ENCODE measurements at places on chromosomes 4 and X.

GRCh38 chr4:1248245-1249147 lies at the start of gene CTBP1:
Gene CTBP1, minus strand, starts transcription at chr4:1249130. Its CDS starts 7,799 bp downstream, at chr4:1241331.
- DNase-seq: peak; percentile 100

DNA sequence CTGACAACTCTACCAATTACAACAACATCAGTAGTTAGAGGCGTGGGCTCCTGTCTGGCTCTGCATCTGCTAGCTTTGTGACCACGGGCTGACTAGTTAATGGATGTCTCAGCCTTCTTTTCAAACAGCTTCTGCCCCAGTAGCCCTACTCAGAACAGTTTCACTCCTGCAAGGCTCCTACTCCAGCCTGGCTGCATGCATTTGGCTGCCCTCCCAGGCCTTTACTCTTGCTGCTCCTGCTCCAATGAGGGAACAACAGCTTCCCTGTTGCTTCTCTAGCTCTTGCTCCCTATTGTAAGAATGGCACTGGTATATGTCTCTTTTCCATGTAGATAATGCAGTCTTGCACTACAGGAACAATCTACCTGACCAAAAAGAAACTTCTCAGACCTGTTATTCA lies 93.3 kb downstream of the TTC29 start:
- DNase-seq: no peak

GRCh38 chr4:140098455-140099160 lies 55.4 kb downstream of the MAML3 start:
- DNase-seq: peak; percentile 32

DNA sequence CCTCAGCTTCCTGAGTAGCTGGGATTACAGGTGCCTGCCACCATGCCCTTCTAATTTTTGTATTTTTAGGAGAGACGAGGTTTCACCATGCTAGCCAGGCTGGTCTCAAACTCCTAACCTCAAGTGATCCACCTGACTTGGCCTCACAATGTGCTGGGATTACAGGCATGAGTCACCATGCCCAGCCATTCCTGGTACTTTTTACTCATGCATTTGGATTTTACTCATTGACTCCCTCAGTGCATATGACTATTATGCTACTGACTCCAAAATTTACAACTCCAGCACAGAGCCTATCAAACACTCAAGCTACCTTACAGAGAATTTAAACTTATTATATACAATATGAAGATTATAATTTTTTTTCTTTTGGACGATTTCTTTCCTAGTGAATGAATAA lies 199.9 kb downstream of the CXXC4 start:
- DNase-seq: no peak

GRCh38 chrX:13491061-13491460 lies 78.3 kb upstream of the EGFL6 start:
- no peak for DNase-seq

DNA sequence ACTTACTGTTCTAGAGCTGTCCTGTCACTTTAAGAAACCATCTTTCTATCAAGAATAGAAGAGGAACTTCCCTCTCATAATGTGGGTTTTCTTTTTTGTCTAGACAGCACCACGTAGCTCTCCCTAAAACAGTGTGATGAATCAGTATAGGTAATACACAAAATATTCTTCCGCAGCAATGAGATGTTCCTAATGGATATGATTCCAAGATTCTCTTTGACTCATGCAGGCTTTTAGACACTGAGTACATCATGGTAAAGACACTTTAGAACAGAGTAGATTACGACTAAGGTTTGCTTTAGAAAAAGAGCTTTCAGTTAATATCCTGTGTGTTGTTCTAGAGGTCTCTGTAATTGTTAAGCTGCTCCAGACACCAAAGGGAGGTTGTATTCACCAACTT lies 69.8 kb downstream of the PTTG2 start:
- no peak for DNase-seq

- no peak for DNase-seq
Measured at GRCh38 chr4:109278594-109279031, 23.8 kb downstream of the COL25A1 start.

- DNase-seq: peak; percentile 41
Measured at GRCh38 chr4:158051401-158052235, 121.2 kb downstream of the GASK1B start.

DNA sequence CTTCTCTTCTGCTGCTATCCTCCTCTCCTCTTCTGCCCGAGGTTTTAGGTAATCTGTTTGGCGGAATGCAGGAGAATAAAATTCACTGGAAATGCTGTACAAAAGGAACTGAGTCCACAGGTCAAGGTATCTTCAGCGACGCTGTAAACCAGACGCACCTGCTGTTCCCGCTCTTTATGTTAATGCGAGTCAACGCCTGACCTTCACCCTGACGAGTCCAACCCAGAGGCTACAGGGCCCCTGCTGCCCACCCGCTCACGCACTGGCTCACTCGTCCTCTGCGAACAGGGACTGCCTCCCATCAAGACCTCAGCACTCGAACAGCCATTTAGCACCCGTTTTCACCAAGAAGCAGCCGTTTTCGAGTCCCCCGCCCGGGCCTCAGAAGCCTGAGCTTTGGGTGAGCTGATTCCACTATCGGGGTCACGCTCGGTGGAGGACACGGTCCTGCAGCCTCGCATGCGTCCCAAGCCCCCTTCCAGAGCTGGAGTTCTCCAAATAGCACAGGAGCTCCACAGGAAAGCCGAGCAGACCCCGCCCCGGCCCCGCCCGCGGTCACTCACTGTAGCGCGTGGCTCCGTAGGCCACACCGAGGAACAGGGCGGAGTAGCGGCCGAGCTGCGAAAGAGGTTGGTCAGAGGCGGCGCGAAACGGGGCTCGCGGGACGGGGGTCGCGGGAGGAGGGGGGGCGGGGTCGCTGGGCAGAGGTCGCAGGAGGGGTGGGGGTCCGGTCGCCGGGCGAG lies 556 bp downstream of the ATP5ME start:
- DNase-seq: peak; percentile 73

DNA sequence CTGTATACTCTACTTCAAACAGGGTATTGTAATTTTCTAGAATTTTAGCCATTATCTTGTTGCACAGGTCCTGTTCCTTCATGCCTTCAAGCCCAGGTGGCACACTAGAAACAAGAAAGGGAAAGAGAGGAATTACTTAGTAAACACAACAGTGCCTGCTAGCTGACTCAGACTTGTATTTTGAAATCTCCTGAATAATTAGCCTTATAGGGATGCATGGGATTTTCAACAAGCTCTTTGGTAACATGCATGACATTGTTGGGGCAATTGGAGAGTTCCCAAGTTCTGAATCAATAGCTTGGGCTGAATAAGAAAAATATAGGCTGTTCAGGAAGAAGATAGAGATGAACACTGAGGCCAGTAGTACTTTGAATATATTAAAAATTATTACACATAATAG lies 118.8 kb downstream of the FAM13A start:
- DNase-seq: peak; percentile 68

DNA sequence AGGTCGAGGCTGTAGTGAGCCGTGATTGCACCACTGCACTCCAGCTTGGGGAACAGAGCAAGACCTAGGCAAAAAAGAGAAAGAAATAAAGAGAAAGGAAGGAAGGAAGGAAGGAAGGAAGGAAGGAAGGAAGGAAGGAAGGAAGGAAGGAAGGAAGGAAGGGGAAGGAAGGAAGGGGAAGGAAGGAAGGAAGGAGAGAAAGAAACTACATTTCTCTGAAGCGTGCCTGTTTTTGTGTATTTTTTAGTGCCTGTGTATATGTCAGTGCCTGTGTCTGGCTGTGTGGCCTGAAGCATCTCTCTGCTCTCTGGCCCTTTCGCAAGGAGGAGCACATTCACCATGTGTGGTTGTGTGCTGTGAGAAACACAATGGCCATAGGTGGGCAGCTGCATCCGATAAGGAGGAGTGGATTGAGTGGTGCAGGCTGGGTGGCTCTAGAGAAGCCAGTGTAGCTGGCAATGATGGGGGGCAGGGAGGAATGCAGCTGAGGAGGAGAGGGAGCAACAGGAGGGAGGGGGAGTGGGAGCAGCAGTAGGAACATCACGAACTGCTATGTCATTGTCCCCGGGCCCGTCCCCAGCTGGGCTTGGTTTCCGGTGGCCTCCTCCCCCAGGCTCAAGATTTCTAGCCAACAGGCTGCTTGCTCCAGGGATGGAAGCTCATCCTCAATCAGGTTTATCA lies 11.4 kb downstream of the SYN1 start:
- peak; percentile 2 for DNase-seq

GRCh38 chr4:7694324-7694723 lies 245.3 kb downstream of the AFAP1 start:
- DNase-seq: no peak

- no peak for DNase-seq
Measured at GRCh38 chr4:152677117-152677516, 2.7 kb downstream of the TMEM154 start.

DNA sequence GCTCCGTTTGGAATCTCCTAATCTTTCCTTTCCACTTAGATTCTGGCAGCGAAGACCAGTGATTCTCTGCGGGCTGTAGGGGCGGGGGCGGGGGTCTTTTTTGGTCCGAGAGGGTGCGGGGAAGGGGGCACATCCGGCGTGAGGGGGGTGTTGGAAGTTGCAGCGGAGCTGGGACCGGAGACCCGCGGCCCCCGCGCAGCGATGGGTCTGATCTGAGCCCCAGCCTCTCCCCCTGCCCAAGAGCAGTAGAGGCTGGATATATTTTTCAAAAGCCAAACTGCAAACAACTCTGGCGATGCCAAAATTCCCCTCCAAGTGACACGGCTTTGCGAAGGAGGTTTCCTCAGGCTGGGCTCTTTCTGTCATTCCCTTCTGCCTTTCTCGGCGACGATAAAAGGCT lies 355 bp downstream of the GRID2 start:
- DNase-seq: peak; percentile 7

- no peak for DNase-seq
Measured at GRCh38 chr4:10554121-10554520, 96.9 kb upstream of the ZNF518B start.

GRCh38 chr4:118417325-118417724 lies 64.5 kb upstream of the PRSS12 start:
- peak; percentile 12 for DNase-seq

- DNase-seq: no peak
Measured at GRCh38 chrX:54820737-54821136, 13.2 kb downstream of the MAGED2 start.

GRCh38 chr4:108118505-108118904 lies 50.2 kb downstream of the LEF1 start:
- DNase-seq: no peak

- peak; percentile 45 for DNase-seq
Measured at GRCh38 chr4:153318696-153319320, 25.7 kb upstream of the MND1 start.

DNA sequence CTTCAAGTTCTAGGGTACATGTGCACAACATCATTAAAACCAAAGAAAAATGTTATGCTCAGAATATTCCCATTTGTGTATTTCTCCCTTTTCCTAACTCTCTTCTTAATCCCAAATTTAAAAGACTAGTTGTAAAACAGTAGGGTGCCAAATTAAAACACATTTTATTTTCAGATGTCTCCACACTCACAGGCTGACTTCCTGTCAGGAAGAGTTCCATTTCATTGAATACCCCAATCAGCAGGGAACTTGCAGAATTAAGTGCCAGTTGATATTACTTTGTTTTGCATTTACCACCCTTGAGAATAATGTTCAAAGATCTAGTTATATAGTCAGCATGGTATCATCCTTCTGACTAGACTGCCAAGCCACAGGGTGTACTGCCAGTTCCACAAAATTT lies 207.9 kb downstream of the MAB21L2 start:
- no peak for DNase-seq

- no peak for DNase-seq
Measured at GRCh38 chr4:31949045-31949444, 1228.9 kb downstream of the PCDH7 start.

DNA sequence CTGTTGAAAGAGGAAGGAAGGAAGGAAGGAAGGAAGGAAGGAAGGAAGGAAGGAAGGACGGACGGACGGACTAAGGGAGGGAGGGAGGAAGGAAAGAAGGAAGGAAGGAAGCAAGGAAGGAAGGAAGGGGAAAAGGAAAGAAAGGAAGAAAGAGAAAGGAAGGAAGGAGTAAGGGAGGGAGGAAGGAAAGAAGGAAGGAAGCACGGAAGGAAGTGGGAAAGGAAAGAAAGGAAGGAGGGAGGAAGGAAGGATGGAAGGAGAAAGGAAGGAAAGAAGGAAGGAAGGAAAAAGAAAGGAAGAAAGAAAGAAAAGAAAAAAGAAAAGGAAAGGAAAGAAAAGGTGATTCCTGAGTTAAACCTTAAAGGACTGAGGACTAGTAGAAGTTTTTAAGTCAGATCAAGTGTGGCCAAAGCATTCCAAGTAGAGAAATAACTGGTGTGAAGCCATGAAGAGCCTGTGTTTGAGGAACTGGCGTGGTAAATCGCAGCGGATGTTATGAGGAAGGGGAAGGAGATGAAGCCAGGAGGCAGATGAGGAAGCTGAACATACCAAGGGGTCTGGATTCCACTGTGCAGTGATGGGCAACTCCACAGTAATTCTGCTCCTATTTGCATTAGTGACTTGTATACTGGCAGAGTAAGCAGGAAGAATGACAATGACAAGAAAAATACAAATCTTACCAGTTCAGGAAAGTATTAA lies 163.5 kb downstream of the MGST2 start:
- DNase-seq: no peak

Data from AG08396 (cell line).